ENCODE measurements at places on chromosomes 5 and 9.

DNA sequence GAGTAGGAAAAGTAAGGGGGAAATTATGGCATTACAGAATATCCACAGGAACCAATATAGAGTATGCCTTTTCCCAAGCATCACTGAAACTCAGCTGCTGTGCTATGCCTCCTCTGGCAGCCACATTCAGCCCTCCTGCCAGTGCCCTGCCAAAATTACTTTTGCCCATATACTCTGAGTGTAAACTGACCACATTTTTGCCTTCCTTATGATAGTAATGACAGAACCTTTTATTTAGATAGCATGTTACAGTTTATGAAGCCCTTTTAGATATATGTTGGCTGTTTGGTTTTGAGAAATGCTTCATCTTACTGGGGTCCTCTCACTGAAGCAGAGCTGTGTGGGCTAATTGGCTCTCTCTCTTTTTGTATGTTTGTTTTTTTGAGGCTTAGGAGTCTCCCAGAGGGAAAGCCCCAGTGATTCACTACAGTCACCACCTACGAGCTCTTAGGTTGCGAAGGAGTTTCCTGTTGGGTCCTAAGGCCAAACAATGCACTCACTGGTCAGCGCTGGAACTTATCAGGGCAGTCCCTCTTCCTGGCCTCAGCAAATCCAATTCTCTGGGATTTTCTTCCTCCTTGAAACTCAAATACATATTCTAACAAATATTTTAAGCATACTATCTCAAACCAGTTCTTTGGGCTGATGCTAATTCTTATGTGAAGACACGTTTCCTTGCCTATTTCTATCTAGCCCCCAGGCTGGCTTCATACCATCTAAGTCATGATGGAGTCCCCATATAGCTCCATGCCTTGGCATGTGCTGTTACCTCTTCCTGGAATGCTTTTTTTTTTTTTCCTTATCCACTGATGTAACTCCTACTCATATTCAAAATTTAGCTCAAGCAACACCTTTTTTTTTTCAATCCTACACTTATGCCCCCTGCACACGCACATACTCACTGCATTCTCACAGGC lies 3.7 kb downstream of the PHF24 start:
- no peak for DNase-seq

GRCh38 chr5:148541054-148541835 lies 113.1 kb downstream of the HTR4 start:
- no peak for DNase-seq

GRCh38 chr5:133222979-133223378 lies 171.2 kb downstream of the HSPA4 start:
- peak; percentile 12 for DNase-seq

- no peak for DNase-seq
Observed at GRCh38 chr5:114948363-114948762, 221.3 kb downstream of the TRIM36 start.

GRCh38 chr9:94867281-94867841 lies 140.9 kb downstream of the AOPEP start:
- DNase-seq: no peak

DNA sequence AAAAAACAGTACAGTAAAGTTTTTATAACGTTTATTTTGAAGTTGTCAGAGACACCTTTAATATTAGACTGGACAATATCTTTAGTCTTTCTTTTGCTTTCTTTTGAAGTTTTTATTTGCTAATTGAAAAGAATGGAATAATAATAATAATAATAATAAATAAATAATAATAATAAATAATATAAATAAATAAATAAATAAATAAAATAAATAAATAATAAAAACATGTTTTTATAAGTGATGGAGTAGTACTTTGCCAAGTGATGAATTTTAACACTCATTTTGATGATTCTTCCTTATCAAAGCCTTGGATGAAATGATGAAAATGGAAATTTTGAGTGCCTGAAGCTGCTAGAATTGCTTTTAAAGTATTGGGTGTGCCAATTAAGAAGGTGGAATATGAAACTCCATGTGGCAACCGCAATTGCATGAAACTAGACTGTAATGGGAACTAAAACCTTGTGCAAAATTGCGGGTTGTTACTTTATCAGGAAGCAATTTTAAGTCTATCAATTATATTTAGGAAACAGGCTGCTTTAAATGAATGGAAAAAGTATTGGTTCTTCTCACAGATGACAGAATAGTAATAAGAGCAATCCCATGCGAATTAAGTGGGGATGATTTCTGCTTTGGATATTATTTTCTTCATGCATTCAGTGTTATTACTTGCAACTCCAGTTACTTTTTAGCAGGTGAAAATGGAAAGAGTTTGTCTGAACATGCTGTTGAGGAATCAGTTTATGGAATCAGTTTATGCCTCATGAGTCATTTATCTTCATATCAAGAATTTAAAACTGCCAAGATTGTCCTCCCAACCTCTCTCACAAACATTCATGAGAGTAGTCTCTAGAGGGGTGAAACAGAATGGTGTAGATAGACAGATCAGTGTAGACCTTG lies 4.6 kb downstream of the ANXA1 start:
- no peak for DNase-seq

GRCh38 chr9:72579190-72579589 lies 57.8 kb downstream of the TMC1 start:
- DNase-seq: no peak

All from GM13976 (cell line).